ENCODE measurements at places on chromosomes 2 and 18.

- DNase-seq = no peak
Observed at GRCh38 chr2:117832905-117833613, 18.6 kb downstream of the DDX18 start.

GRCh38 chr18:34357944-34358580, 133.3 kb upstream of the NOL4 start:
- no peak for DNase-seq

DNA sequence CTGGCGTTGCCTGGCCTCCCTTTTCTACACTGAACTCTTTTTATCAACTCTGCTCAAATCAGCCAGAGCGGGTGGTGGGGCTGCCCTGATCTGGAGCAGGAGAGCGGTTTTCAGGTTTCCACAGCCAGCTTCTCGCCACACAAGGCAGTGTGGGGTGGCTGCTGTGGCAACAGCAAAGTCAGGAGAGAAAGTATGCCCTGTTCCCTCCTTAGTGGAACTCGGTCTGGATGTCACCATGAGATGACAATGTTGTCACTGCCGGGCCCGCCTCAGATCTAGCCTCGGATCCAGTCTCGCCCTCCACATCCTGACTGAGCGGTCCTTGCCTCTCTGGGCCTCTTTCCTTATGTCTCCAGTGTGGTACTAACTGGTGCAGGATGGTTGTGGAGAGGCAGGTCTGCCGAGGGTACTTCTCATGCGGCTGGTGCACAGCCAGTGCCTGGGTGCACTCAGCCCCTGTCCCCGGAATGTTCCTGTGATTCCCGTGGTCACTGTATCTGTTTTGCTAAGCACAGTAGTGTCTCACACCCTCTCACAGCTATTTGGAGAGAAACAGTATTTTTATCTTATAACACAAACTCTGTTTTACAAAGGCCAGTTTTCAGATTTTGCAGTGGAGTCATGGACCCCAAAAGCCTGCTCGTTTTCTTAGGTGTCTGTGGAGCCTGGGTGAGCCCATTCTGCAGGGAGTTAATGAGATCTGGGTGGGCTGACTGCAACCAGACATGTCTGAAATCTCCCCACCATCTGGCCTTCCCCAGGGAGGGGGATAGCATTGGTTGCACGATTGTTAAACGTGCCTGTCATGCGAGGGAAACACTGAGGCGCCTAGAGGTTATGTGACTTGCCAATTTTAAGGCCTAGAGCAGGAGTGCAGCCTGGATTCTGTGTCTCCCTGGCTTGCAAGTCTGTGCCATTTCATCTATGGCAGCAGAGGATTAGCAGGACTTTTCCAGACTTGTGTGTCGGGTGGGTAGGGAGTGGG, 261.1 kb upstream of the AGAP1 start:
- peak; percentile 30 for DNase-seq

- no peak for DNase-seq
Observed at GRCh38 chr2:40445467-40445866, 6.4 kb downstream of the SLC8A1 start.

DNA sequence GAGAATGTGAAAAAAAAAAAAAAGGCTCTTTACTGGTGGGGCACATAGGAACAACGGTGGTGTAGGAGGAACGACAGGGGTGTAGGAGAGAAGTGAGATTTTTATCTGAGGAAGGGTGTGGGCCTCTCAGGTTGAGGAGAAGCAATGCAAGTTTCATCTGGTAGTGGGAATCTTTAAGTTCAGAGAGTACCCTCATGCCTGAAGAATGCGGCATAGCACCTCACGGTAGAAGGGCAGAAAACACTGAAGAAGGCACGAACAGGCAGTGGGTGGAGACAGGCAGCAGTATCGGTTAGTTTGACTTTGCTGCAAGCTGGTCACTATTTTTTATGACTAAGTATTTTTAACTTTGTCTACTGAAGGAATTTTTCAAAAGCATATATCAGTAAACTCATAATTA, 52.2 kb upstream of the TSPYL6 start:
- DNase-seq = no peak

DNA sequence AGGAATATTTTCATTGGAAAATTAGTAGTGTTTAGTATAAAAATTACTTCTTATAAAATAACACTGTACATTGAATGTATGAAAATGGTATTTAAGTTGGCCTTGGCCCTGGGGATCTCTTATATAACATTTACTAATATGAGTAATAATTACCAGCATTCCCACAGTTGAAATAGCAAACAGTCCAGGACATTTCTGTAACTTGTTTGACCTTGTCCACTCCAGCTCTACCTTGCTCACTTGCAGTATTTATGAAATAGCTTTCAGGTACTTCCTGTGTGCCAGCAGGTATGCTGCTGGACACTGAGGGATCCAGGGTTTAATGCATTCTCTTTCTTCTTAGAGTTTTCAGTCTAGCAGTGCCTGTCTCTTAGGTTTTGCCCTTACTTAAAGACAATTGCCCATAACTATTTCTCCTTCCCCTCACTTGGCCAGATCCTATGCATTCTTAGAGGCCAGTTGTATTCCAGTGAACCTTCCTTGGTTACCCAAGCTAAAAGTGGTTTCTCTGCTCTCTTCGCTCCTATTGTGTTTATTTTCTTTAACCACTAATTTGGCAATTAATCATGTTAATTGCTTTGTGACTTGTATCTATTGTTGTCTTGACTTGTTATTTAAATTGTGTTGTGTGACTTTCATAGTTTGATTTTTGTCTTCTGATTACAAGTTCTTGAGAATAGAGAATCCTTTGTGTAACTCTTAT, 25.9 kb downstream of the BABAM2 start:
- DNase-seq = no peak

DNA sequence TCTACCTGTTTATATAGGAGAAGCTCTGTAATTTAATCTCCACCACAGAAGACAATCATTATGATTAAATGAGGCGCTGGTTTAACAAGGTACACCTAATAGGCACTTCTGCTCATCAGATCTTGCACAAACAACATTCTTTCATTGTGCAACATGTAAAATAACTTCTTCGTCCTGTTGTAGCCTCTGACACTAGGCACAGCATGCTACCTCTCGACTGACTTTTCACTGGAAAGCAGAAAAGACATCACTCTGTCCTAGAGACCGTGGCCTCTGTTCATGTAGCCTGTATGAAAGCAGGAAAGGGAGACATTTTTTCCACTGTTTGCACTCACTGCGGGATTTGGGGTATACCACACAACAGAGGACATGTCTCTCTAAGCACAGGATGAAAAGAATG, 316.5 kb downstream of the IRS1 start:
- no peak for DNase-seq

DNA sequence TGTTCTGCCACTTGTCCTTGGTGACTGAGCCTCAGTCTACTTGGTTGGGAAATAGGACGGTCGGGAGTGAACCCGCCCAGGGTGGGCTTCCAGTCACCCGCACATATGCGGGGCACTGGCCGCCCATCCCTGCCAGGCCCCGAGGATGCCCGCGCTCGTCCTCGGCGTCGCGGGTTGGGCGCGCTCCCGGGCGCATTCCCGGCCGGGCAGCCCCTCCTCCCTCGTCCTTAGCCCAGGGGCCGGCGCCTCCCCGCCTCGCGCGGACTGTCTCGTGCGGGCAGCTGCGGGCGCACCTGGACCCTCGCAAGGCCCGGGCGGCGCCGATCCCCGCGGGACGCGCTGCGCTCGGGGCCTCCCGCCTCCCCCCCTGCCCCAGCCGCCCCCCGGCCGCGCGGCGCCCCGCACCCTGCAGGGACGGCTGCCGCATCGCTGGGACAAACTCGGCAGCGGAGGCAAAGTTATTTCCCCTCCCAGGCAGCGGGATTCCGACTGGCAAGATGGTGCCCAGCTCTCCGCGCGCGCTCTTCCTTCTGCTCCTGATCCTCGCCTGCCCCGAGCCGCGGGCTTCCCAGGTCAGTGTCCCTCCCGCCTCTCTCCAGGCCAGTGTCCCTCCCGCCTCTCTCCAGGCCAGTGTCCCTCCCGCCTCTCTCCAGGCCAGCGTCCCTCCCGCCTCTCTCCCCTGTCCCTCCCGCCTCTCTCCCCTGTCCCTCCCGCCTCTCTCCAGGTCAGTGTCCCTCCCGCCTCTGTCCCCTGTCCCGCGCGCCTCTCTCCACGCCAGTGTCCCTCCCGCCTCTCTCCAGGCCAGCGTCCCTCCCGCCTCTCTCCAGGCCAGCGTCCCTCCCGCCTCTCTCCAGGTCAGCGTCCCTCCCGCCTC, at the start of gene FBLN7:
Gene FBLN7 (plus strand): TSS at position 227 of the 874 bp plus-strand sequence. CDS start 271 bp downstream, at position 498.
- DNase-seq = no peak

DNA sequence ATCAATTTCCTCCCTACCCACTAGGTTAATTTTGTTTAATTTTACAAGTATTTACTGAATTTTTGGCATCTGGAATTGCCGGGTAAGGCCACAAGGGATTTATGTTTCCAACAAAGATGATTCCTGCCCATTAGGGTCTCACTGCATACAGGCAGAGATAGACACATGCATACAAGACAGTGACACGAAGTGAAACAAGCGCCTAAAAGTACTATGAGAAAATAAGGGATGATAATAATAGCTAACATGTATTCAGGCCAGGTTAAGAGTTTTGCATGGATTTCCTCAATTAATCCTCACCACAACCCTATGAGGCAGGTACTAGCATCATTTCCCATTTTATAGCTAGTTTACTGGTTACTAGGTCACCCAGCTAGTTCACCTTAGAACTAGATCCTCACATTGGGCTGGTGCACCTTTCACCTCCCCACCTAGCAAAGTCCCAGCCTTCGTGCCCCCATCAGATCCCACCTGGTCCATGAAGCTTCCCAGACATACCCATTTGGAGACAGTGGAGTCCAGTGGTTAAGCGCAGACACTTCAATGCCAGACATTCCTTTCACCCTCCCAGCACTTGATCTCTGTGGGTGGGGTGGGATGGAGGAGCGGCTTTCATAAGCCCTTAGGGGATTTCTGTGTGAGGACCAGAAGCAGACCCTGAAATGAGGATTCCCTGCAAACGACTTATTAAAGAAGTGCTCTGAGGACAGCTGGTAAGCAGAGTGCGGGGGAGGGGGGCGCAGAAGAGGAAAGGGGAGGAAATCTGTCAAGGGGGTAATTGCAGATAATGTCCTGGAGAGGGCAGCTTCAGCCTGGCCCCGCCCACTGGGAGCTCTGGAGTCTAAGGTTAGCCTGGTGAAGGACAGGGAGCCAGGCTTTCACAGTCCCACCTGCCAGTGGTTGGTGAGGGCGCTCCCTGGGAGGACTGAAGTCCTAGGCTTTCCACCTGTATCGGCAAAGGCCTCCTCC, 5.8 kb upstream of the DGUOK start:
- DNase-seq = no peak

DNA sequence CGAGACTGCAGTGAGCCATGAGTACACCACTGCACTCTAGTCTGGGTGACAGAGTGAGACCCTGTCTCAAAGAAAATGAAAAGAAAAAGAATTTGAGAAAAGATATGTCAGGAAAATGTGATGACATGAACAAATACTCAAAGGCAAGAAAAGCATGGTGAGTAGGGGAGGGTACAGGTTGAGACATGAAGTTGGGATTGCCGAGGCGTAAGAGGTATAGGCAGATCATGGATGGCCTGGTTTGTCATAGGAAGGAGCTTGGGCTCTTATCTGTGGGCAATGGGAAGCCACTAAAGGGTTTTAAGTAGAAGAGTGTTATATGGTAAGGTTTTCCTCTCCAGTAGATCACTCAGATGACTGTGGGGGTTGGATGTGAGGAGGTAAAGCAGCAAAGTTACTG, 32.3 kb downstream of the SPAST start:
- DNase-seq = no peak

- DNase-seq = no peak
Observed at GRCh38 chr2:151833984-151834383, 5.8 kb upstream of the ARL5A start.

DNA sequence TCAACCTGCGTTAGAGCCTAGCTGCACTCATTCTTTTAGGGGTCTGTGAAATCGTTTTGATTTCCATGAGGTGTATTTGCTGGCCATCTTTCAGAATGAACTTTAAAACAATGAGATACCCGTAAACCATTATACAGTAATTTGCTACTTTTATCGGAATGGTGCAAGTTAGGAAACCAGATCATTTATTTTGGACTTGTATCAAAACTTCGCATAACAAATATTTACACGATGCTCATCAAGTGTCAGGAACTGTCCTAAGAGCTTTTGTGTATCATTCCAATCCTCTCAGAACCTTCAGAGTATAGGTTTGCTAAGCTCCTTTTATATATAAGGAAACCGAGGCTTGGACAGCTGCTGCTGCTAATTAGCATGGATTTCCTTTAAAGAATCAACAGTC, 22.4 kb upstream of the SLC1A4 start:
- DNase-seq = no peak

- no peak for DNase-seq
Observed at GRCh38 chr2:137607722-137608318, 356.5 kb upstream of the HNMT start.

DNA sequence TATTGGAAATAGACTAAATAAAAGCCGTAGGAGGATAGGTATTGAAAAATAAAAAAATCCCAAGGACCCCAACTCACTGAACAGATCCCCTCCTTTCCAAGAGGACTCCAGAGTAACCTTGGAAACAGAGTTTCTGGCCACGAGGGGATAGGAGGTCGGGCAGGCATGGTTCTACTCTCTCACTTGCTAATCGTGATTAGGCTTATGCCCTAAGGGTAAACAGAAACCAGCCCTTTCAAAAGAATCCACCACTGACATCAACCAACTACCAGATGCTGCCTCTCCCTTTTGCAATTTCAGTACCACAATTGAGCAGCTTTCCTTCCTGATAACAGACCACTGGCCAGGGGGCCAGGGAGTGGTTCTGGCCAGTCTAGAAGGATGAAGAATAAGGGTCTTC, 477.8 kb downstream of the EIPR1 start:
- no peak for DNase-seq

GRCh38 chr18:26868968-26869586, 3.6 kb upstream of the AQP4 start:
- DNase-seq = peak; percentile 6

DNA sequence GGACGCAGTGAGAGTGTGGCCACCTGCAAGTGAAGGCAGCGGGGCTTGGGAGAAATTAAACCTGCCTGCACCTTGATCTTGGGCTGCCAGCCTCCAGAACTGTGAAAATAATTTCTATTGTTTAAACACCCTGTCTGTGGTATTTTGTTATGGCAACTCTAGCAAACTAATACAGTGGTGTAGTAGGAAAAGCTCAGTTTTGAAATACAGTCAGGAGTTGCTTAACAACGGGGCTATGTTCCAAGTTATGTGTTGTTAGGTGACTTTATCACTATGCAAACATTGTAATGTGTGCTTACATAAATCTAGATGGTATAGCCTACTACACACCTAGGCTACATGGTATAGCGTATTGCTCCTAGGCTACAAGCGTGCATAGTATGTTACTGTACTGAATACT, 93.4 kb upstream of the FN1 start:
- DNase-seq = no peak
